ENCODE measurements at places on chromosomes 13 and 19.
A peak's percentile ranks its signal among the peaks of the same experiment; 100 is the strongest.

- DNase-seq, result no peak
These were observed 24.6 kb downstream of the ZMYM5 start for GRCh38 chr13:19838865-19839275.

GRCh38 chr13:20142023-20142926 lies 18.6 kb downstream of the GJA3 start:
- no peak for DNase-seq

GRCh38 chr13:48562296-48563066 lies 29.6 kb upstream of the RCBTB2 start:
- no peak for DNase-seq

DNA sequence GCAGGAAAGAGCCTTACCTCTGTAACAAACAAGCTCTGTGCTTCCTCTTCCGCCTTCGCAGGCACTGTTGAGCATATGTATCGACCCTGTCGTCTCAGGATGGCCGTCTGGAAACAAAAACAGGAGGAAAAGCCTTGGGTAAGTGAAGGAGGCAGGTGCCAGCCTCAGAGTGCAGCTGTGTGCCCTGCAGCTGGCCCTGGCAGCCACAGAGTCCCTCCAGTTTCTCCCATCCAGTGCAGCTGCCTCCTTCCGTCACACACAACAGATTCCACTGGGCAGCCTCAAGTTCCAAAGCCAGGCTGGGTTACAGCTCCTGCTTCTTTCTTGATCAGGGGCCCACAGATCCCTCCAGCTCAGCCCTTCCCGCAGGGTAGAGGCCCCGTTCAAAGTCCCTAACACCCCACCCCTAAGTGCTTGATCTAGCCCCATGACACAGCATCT lies 47.7 kb downstream of the DOCK9 start:
- no peak for DNase-seq

GRCh38 chr13:30418717-30419459 lies 3.4 kb upstream of the UBE2L5 start:
- DNase-seq, result no peak

DNA sequence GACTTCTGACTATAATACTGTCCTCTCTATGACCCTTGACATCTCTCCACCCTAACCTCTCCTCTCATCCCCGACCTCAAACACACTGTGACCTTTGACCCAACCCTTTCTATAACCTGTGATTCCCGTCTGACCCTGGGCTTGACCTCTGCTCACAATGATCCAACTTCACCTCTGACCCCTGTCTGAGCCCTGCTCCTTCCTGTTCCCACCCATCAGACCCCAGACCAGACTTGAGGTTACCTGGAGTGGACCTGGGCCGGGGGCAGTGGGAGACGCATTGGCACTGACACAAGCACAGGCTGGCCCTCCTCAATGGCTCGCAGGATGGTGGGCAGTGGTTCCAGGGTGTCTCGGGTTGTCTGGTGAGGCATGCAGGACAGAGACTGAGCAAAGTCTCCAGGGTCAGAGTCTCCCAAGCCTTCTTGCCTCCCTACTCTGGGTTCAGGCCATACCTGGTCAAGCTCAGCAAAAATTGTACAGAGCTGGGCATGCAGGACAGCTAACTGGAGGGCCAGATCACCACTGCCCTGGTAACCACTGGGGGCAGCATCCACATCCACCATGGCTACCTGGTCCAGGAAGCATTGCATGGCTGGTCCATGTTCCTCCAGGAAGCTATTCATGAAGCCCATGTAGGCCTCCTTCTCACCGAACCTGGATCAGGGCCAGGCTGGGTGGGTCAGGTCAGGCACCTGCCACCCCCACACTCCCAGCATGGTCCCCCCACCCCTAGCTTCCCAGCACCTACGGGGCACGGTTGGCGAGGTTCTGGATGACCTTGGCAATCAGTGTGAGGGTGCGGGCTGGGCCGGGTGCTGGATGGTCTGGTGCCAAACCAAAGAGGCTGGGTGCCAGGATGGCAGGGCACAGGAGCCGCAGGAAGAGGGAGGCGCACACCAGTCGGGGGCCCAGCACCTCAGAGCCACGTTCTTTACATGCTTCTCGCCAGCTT lies 4.4 kb upstream of the WIZ start:
- peak; percentile 51 for DNase-seq

DNA sequence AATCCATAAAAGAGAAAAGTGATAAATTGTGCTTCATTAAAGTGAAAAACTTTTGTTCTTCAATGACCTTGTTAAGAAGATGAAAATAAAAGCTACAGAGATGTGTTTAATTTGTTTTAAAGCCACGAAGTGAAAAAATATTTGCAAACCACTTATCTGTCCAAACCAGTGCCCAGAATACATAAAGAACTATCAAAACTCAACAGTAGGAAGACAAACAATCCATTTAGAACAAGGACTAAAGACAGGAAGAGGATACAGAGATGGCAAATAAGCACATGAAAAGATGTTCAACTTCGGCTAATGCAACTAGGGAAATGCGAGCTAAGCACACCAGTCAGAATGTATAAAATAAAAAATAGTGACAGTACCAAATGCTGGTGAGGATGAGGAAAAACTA lies 15.0 kb downstream of the GJB6 start:
- no peak for DNase-seq

- DNase-seq, result no peak
These were observed 1.9 kb downstream of the LDLR start for GRCh38 chr19:11090997-11091702.

GRCh38 chr13:81682081-81682630 lies 1341.2 kb upstream of the SPRY2 start:
- DNase-seq, result no peak

DNA sequence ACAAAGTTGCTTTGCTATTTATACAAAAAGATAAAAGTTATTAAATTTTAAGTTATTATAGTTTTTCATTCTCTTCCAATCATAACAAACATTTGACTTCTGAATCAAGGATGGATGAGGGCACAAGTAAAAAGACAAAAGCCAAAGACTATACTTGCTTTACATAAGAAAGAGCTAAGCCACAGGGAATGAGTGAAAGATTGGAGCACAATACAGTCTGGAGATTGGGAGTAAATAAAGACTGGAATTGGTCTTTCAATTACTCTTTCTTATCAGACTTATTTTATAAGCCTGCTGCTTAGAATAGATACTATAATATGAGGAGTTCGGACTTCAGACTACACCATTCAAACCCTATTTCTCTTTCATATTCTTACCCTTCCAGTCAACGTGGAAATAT lies 1874.1 kb upstream of the PRR20A start:
- no peak for DNase-seq

DNA sequence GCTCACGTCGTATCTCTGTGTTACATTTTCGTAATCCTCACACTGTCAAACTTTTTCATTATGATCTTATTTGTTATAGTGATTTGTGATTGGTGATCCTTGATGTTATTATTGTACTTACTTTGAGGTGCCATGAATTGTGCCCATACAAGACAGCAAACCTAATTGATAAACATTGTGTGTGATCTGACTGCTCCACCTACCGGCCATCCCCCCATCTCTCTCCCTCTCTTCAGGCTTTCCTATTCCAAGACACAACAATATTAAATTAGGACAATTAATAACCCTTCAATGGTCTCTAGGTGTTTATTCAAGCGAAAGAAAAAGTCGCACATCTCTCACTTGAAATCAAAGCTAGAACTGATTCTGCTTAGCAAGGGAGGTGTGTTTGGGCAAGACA lies 349.3 kb downstream of the RBM26 start:
- no peak for DNase-seq

DNA sequence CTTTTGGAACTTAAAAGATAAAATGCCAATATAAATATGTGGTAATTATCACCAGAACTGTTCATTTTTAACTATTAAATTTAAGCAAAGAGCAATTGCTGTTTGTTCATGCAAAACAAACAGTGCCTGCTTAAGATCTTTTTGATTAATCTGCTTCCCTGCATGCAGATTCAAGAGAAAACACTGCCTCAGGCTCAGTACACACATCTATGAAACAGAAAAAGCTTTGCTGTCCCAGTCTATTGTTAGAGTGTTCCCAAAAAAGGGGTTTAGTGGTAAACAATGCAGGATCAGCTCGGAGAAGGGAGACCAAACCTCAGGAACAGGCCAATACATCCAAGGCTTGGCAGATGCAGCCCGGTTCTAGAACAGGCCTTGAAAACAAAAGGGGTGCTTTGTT lies 49.3 kb upstream of the TDRD3 start:
- peak; percentile 7 for DNase-seq

DNA sequence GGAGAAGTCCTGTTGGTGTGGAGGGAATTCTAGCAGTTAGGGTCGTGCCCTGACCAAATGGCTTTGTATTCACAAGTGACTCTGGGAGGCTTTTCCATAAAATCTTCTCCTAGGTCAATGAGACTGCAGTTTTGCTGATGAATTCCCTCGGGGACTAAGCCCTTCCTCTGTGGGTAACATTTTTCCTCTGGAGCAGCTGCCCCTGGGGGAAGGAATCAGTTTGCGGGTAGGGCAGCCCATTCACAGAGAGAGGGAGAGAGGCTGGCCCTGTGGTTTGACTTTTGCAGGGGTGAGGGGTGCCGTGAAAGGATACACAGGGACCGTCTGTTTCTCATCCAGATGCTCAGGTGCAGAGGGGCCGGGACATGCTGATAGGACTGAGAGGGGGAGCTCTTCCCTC lies 67.3 kb downstream of the ERICH6B start:
- DNase-seq, result no peak

DNA sequence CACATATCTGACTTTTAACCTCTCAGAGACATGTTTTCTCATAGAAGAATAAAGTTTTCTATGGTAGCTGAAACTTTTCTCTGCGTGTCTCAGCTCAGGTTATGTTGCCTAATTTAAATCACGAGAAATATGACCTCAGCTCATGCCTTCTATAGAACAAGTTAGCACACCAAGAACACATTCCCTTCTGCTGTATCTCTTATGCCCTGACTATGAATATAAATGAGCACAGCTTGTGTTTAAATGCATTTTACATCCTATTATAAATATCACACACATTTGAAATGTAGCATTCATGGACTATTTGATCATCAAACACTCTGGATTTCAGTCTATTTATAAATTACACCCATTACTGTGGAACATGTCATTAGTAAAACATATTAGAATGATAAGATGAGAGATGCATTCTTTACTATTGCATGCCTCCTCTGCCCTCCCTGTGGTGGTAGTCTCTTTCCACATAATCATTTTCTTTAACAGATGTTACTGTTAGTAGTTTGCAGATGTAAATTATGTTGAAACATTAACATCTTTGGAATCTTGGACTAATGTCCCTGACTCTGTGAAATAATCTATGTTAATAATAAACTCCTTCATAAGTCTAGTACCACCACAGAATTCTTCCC lies 2044.9 kb upstream of the PCDH20 start:
- DNase-seq, result no peak

DNA sequence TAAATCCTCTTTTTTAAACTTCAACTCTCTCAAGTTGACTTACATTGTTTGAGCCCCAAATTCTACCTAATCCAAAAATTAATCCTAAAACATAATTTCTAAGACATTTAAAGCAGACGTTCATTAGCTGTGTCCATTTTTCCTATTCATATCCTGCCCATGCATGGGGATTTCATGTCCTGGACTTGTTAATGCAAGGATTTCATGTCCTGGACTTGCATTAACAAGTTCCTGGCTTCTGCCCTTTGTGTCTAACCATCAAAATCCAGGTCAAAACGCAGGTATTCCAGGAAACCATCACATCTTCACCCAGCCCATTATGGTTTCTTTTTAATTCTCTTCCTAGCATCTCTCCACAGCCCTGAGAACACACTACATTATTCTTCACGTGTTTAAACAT lies 454.9 kb downstream of the KLF5 start:
- DNase-seq, result no peak

- DNase-seq, result no peak
These were observed 6.4 kb downstream of the DACH1 start for GRCh38 chr13:71860547-71861138.

GRCh38 chr13:31629085-31629780 lies 110.1 kb upstream of the RXFP2 start:
- no peak for DNase-seq

DNA sequence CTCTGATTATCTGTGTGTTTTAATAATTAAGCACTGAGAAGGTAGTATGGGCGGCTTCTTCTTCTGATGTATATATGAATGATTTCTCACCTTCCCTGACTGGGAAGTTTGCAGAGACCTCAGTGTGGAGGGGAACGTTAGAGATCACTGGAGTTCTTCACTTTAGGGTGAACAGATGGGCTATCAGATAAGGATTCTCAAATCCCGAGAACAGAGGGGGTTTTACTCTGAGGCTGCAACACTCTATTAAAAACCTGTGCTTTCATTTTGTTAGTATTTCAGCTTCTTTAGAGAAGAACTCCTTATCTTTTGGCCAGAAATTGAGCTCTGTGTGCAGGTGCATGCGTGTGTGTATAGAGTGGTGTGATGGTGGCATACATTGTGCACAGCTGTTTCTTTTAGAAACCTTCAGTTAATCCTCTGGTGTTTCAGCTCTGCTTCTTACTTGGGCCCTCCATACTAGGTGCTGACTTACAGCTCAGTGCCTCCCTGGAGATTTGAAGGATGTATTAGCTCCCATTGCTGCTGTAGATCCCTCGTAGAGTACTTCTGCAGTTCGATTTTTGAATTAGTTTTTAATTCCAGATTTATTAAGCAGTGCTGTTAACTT lies 45.3 kb upstream of the PCDH9 start:
- DNase-seq, result no peak

- peak; percentile 69 for DNase-seq
These were observed 110.2 kb downstream of the KLF5 start for GRCh38 chr13:73168953-73169401.

DNA sequence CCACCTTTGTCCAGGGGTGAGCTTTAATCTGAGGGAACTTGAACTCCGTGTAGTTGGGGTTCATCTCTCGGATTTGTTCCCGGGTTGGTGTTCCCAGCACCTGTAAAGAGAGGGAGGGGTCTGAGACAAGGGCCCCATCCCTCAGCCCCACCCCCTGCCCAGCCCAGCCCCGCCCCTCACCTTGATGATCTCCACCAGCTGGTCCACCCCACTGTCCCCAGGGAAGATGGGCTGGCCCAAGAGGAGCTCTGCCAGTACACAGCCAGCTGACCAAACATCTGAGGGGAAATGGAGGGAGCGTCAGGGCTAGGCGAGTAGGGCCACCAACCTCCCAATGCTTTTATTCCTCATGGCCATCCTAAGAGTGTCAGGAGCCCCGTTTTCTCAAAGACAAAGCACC lies 9.3 kb downstream of the GSK3A start:
- no peak for DNase-seq

DNA sequence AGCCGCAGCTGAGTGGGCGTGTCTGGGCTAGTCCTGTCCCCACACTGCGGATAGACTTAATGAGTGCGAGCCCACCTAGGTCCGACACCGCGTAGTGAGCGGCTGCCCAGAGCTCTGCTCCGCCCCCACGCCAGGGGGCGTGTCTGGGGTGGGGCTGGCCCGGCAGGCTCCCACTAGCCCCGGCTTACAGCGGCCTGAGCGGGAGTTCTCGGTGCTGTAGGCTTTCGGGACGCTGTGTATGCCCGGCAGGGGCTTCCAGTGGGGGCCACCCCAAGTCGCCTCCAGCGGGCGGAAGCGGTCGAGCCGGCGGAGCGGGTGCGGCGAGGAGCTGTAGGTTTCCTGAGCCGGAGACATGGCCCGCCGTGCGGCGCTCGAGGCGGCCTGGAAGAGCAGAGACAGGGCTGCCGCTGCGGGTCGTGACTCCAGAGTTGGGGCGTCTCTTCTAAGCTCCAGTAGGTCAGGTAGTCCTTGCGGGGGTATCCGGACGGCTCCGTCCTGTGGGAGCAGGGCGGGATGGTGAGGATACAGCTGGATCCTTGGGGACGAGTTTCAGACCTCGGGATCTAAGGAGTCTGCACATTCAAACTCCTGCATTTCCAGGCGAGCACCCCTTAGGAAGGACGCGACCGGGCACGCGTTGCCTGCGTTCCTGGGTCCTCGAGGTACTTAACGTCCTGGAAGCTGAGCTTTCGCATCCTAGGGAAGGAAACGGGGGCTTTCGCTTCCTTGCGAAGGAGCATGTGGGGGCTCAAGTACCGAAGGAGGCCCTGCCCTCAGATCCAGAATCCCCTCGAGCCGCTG lies 1.2 kb downstream of the CGB7 start:
- DNase-seq, result peak; percentile 82
